LHCN-M2 (cell line): ENCODE measurements at places on chromosomes 7 and 10. TPM values are rescaled to one million over a fixed set of nuclear protein-coding genes. Genes with fewer than 3 reads are reported as not detected.

The JAKMIP3 gene
- not detected in 2 replicates for total RNA-seq

The RTKN2 gene
- 6.9 and 8.6 TPM in 2 replicates for total RNA-seq

The CAMK2B gene
- total RNA-seq, result 0.06 TPM in 2 replicates

The SKIDA1 gene
- 0.13 and 0.63 TPM in 2 replicates for total RNA-seq

The GDF2 gene
- total RNA-seq, result not detected in 2 replicates

The MKX gene
- total RNA-seq, result 0.11 TPM in 1 of 2 replicates, not detected in the other

The WNT8B gene
- total RNA-seq, result not detected in 2 replicates

The CCDC3 gene
- total RNA-seq, result 3.2 and 4.0 TPM in 2 replicates

The PNLIPRP3 gene
- 0.06 TPM in 1 of 2 replicates, not detected in the other for total RNA-seq

The NODAL gene
- not detected in 2 replicates for total RNA-seq

The ADAM22 gene
- total RNA-seq, result 0.17 and 0.19 TPM in 2 replicates

The INSYN2A gene
- total RNA-seq, result 1.7 and 3.3 TPM in 2 replicates

The PAX2 gene
- not detected in 2 replicates for total RNA-seq

The SLC16A12 gene
- total RNA-seq, result 0.45 and 0.52 TPM in 2 replicates

The FGFBP3 gene
- 0.40 and 0.64 TPM in 2 replicates for total RNA-seq

The MSMB gene
- total RNA-seq, result not detected in 2 replicates

The RP9 gene
- 12.7 and 18.5 TPM in 2 replicates for total RNA-seq

The TMEM139 gene
- not detected in 2 replicates for total RNA-seq

The GPR85 gene
- 8.5 and 9.1 TPM in 2 replicates for total RNA-seq

The COL13A1 gene
- 1.5 and 2.6 TPM in 2 replicates for total RNA-seq

The CACNA2D1 gene
- total RNA-seq, result 36.7 and 40.4 TPM in 2 replicates

The SCART1 gene
- 0.57 and 1.0 TPM in 2 replicates for total RNA-seq

The CNPY1 gene
- total RNA-seq, result not detected in 2 replicates

The HOGA1 gene
- total RNA-seq, result 0.51 and 1.0 TPM in 2 replicates

The AGBL3 gene
- 0.38 and 1.0 TPM in 2 replicates for total RNA-seq

The HECW1 gene
- total RNA-seq, result not detected in 2 replicates

The PRF1 gene
- not detected in 2 replicates for total RNA-seq

The DPYSL4 gene
- total RNA-seq, result 21.9 and 22.4 TPM in 2 replicates

The RBM20 gene
- total RNA-seq, result 0.51 and 0.57 TPM in 2 replicates
